ENCODE measurements at places on chromosomes 5 and 9. TPM values are rescaled to one million over a fixed set of nuclear protein-coding genes. Genes with fewer than 3 reads are reported as not detected.

- H3K4me1 ChIP-seq = no peaks in the 10 kb centered on the region
- no peak overlapping the region for H3K27ac ChIP-seq
- H3K4me3 ChIP-seq = no peak overlapping the region
- DNase-seq = no peak
- H3K36me3 ChIP-seq = no peaks in the 10 kb centered on the region
Measured at GRCh38 chr5:101458587-101458986, 555.5 kb upstream of the ST8SIA4 start.

DNA sequence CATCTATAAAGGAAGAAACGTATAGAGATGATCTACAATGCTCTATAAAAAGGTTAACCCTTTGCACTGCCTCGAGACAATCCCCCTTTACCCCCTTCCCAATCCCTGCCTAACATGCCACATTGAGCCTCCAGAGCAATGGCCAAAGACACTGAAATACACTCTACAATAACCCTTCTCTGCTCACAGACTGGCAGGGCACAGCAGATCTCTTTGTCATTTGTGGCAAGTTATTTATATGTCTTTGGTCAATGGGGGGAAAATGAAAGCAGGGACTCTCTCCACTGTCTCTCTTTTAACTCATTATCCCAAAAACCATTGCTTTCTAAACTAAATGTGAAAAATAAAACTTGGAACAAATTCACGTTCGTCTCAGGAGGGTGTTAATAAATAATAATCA, 51.7 kb downstream of the PTCH1 start:
- DNase-seq = no peak
- no peak overlapping the region for H3K4me3 ChIP-seq
- no peak overlapping the region for H3K27ac ChIP-seq
- H3K4me1 ChIP-seq = peaks cover 9% of the 10 kb centered on the region

DNA sequence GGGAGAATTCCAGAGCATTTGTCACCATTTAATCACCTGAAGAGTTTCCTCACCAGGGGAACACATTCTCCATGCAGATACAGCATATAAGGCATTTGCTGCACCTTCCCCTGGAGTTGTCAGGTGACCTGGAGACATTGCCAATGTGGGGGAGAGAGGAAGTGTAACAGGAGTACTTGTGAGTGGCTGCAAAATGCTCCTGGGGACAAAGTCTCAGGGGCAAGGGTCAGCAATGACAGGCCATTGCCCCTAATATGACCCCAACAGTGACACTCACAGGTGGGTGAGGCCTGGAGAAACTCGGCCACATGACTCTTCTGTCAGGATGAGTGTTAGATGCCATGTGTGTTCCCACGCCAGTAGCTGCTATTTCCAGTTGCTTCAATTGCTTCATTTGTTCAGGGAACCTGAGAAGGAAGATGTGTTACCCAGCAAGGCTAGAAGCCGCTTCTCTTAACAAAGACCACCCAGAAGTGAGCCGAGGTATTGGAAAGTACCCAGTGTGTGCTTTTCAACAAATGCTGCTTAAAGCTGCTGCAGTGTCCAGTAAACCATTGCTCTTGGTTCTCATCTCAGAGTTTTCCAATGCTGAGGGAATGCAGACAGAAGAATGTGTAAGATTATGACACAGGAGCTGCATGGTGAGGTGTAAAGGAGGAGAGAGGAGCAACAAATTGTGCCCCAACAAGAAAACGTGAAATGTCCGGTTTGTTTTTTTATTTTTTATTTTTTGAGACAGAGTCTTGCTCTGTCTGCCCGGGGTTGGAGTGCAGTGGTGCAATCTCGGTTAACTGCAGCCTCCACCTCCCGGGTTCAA, 128.2 kb upstream of the SLC44A1 start:
- no peaks in the 10 kb centered on the region for H3K27me3 ChIP-seq
- H3K36me3 ChIP-seq = no peaks in the 10 kb centered on the region
- no peak overlapping the region for H3K27ac ChIP-seq
- DNase-seq = no peak

GRCh38 chr9:93218671-93219420, 34.9 kb downstream of the WNK2 start:
- DNase-seq = no peak
- no peak overlapping the region for H3K27ac ChIP-seq
- H3K4me3 ChIP-seq = no peak overlapping the region
- H3K36me3 ChIP-seq = no peaks in the 10 kb centered on the region

FAM153A gene
- polyA plus RNA-seq = not detected

DNA sequence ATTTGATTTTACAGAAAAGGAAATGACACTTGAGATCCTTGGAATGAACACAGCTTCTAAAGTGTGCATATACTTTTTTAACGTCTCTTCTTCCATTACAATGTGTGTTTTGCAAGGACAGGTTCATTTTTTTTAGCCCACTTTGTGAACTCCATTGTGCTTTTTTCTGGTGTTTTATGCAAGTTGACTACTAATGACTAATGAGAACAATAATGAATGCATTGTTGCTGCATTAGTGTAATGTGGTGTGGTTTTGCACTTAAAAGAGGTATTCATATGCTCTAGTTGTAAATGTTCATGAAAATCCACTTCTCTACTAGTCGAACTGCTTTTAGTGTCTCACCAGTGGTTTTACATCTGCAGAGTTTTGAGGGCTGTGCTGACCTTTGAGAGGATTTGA, 93.6 kb downstream of the UHRF2 start:
- DNase-seq = peak; percentile 63
- H3K27me3 ChIP-seq = no peaks in the 10 kb centered on the region
- H3K27ac ChIP-seq = peak overlapping the region; percentile 38
- peaks cover 14% of the 10 kb centered on the region for H3K4me1 ChIP-seq
- no peak overlapping the region for H3K4me3 ChIP-seq
- H3K36me3 ChIP-seq = peaks cover 37% of the 10 kb centered on the region

SLC6A3 gene
- polyA plus RNA-seq = not detected

OBP2B gene
- not detected for polyA plus RNA-seq

TMC1 gene
- 0.32 TPM for polyA plus RNA-seq

All from GM23248 (cell line).